ENCODE measurements at places on chromosomes 11 and 22. TPM values are rescaled to one million over a fixed set of nuclear protein-coding genes. Genes with fewer than 3 reads are reported as not detected.

Gene ADM2
- total RNA-seq: 0.18 TPM

Gene PRG3
- total RNA-seq: not detected

- peak; percentile 99 for DNase-seq
These were observed 13.2 kb downstream of the POLA2 start for GRCh38 chr11:65274735-65275682.

GRCh38 chr22:20624161-20624616 is 116.8 kb downstream of the MED15 start:
- peak; percentile 31 for DNase-seq

DNA sequence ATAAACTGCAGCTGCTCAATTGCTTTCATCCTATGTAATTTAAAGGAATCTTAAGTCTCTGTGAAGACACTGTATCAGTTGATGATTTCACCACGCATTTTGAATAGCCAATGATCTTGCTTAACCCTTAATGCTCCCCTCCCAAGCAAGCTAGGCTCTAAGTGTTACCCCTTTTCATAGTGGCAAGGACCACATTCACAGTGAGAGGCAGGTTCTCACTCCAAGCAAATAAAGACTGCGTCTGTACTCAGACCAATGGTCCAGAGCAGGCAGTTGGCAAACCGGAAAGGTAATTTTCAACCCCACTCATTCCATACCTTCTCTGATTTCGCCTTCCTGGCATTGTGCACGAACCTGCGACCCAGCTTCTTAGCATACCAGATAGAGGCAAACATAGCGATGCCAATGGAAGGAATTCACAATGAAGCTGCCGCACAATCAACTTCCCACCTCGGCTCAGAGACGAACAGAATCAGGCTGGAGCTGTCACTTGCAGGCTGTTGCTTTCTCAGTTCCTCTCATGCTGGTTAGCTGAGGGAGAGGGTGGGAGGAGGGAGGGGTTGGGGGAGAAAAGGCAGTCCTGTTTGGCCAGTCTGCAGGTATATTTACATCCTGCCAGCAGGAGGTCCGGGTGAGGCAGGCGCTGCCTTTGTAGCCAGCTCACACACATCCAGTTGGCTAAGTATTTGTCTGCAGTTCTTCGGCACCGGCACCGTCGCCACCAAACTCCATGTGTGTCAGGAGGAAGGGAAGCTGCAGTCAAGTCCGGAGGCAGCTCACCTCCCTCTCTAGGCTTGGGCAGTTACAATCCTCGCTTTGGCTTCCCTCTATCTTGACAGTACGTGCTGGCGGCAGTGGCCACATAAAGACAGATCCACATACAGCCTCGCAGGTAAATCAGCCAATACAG is 1151.2 kb upstream of the CCDC90B start:
- DNase-seq: no peak
